Endothelial cell of umbilical vein (primary cell): ENCODE measurements at places on chromosomes 1 and 21. TPM values are rescaled to one million over a fixed set of nuclear protein-coding genes. Genes with fewer than 3 reads are reported as not detected.

ZNF593 gene
- 30.5 and 41.0 TPM in 2 replicates for total RNA-seq

ABCG1 gene
- 19.6 and 21.2 TPM in 2 replicates for total RNA-seq

CFAP74 gene
- not detected in 2 replicates for total RNA-seq

CAMK1G gene
- total RNA-seq = not detected in 2 replicates

SFN gene
- total RNA-seq = 0.33 and 0.42 TPM in 2 replicates

AQP10 gene
- total RNA-seq = not detected in 2 replicates

SPRR3 gene
- total RNA-seq = not detected in 2 replicates
